ENCODE measurements at places on chromosomes 4 and X.

DNA sequence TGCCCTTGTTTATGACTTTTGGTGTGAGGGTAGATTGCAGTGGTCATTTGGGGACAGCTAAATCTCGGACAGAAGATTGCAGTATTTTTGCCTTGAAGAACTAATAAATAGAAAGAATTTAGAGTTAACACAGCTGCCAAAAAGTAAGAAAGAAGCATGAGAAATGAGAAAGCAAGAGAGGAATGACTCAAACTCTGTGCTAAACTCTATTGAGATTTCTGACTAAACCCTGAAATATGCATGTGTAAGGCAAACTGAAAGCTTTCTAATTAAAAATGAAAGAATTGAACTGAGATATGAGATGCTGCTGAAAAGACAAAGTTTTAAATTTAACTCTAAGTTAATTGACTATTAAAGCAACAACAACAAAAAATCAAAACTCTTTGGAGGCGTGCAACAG lies 791.3 kb downstream of the RAB28 start:
- DNase-seq, result no peak

DNA sequence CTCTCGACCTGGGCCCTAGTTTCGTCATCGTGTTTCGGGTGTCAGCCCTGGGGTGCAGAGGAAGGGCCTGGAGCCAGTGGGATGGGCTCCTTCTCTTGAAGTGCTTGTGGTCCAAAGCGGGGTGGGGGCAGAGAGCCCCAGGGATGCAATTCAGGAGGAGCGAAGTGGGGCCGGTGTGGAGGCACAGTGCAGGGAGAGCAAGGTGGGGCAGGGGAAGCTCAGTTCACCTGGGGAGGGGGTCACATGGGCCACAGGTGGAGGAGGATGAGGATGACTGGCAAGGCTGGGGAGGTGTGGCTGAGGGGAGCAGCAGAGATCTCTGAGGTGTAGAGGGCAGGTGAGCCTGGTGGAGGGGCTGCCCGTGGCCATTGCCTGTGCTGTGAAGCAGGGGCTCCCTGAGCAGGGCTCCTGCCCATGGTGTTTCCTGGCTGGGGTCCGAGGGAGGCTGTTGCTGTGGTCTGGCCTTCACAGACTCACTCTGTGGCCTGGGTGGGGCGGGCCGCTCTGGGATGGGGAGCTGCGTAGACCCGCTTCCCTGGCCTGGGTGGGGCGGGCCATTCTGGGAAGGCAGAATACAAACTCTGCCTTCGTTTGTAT lies 6.9 kb downstream of the SORCS2 start:
- DNase-seq, result no peak

DNA sequence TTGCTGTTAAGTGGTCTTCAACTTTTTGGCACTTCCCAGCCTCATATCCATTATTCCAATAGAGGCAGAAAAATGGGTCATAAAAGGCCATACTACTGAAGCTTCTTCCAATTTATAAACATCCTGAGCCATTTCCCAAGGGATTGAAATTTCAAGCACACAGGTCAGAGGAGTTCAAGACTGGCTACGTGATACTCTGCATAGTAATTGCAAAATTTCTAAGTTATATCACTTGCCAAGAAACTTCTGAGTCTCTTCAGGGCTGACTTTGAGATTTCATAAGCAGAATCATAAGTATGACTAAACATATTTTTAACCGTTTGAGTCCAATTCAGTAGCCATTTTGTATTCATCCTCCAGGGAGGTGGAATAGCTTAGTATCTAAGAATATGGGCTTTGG lies 75.6 kb upstream of the RXFP1 start:
- no peak for DNase-seq

- DNase-seq, result no peak
These were observed 291 bp upstream of the NBDY start for GRCh38 chrX:56728752-56729151.

GRCh38 chr4:2266181-2266580 lies 4.3 kb upstream of the MXD4 start:
- DNase-seq, result no peak

- DNase-seq, result no peak
These were observed 315.8 kb upstream of the TEX13C start for GRCh38 chrX:125003746-125004446.

- no peak for DNase-seq
These were observed 119.5 kb upstream of the SCML1 start for GRCh38 chrX:17617806-17618205.

GRCh38 chr4:931194-931959 lies 739 bp downstream of the GAK start:
- DNase-seq, result no peak
